ENCODE measurements at places on chromosomes 4 and X.
A peak's percentile ranks its signal among the peaks of the same experiment; 100 is the strongest.

- DNase-seq, result peak; percentile 92
Measured at GRCh38 chr4:141275834-141276233, 55.1 kb downstream of the ZNF330 start.

- DNase-seq, result no peak
Measured at GRCh38 chrX:131881194-131881593, 141.9 kb upstream of the STK26 start.

DNA sequence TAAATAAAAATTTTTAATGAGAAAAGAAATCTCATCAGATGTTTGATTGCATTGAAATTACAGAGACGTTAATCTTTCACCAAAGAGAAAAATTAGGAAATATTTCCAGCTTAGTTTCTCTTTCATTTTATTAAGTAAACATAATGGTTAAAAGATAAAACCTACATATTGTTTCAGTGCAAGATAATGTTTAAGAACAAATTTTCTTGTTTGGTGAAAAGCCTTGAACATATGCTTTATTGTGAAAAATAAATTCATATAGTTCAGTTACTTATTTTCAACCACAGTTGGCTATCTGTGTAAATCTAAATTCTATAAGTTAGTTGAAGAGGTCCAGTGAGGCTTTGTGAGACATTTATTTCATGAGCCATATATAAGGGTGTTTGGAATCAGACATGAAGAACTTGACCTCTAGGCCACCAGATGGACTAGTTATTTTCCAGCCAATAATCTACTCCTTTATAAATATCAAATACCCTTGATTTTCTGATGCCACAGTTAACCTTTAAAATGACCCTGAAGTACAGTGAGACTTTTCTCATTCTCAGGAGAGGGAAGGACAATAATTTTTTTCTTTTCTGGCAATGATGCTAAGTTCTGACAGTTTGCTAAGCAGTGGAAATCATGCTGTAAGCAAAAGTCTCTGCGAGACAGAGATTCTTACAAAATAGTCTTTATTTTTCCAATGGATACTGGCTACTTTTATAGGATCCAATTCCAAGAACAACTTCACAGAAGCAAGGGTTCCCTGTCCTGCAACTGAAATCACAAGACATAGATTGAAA is 2.5 kb downstream of the ARSJ start:
- no peak for DNase-seq

DNA sequence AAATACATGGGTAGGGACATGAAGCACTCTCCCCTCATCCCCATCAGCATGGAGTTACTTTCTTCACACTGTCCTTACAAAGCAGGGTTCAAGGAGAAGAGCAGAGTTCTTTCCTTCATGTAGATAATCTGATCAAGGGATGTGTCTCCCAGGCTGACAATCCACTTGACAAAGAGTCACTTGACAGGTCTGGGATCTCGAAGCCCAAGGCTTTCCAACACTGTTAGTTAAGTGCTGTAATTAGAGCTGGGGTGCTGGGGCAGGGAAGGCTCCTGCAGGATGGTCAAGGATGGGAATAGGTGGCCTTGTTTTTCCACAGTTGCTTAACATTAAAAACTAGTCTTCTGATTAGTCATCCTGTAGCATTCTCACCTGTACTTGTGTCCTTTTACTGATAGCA is 38.0 kb downstream of the CCNG2 start:
- DNase-seq, result no peak

DNA sequence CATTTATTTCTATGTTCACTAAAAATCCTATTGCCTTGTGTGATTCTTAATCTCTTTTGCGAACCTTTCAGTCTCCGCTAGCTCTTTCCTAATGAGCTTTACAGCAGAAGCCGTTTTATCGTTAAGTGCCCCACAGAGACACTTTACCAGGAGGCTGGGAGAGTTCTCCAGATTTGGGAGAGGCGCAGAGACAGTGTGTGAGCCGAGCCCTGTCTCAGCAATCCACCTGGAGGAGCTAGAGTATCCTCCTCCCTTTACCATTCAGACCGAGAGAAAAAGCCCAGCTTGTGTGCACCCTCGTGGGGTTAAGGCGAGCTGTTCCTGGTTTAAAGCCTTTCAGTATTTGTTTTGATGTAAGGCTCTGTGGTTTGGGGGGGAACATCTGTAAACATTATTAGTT is 54.9 kb upstream of the MTM1 start:
- DNase-seq, result no peak

DNA sequence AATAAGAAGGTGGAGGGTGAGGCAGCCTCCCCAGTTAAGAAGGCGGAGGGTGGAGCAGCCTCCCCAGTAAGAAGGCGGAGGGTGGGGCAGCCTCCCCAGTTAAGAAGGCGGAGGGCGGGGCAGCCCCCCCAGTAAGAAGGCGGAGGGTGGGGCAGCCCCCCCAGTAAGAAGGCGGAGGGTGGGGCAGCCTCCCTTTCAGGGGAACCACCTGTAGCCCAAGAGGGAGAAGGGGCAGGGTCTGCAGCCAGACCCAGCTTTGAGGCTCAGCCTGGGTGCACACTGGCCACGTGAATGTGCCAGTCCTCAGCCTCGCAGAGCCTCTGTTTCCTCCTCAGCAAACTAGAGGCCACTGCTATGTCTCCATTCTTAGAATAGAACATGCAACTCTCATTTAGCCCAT is 52.6 kb downstream of the HMX1 start:
- DNase-seq, result no peak

DNA sequence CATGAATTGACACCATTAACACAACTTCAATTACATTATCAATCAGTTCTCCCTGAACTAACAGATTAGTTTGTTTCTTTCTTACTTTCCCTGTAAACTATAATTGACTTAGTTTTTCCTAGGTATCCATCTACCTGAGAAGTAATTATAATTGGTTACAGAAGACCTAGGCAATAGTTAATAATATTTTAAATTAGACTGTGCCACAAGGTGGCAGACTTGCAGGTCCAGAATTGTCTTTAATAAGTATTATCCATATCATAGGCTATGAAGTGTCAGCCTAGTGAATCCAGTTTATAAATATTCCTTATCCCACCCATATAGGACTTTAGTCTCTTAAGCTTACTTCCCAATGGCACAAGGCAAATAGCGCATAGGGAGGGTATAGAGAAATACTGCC is 48.9 kb upstream of the FAM47B start:
- no peak for DNase-seq

DNA sequence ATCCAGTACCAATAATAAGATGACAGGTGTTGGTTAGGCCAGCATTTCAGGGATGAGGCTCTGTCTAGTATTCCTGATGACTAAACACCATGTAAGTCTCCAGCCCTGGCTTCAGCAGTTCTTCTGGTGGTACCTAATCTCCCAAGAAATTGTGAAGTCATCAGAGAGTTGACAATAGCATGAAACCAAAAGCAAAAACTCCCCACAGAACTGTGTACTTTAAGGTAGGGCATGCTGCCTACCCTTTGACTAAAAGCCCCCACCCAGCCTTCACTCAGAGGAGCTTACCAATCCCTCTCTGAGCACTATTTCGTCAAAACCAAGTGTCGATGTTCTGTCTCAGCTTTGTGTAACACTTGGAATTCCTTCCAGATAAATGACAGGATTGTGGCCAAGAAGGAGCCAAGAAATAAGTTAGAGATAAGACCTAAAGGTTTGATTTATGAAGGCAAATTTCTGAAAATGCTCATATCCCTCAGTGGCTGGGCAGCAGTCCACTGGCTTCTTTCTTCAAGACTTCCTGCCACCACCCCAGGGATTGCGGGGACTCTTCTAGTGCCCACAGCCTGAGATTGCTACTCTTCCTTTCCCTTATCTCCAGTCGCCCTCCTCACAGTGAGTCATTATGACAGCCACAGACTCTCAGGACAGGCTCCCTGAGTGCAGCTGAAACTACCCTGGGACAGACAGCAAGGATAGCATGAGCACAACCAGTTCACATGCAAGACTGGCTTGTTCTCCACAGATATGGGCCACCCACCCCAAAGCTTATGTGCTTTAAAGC is 67.3 kb upstream of the LHFPL1 start:
- no peak for DNase-seq

GRCh38 chr4:23775694-23776093 is 114.2 kb downstream of the PPARGC1A start:
- DNase-seq, result no peak

GRCh38 chrX:117969328-117969727 is 147.3 kb downstream of the KLHL13 start:
- DNase-seq, result no peak

DNA sequence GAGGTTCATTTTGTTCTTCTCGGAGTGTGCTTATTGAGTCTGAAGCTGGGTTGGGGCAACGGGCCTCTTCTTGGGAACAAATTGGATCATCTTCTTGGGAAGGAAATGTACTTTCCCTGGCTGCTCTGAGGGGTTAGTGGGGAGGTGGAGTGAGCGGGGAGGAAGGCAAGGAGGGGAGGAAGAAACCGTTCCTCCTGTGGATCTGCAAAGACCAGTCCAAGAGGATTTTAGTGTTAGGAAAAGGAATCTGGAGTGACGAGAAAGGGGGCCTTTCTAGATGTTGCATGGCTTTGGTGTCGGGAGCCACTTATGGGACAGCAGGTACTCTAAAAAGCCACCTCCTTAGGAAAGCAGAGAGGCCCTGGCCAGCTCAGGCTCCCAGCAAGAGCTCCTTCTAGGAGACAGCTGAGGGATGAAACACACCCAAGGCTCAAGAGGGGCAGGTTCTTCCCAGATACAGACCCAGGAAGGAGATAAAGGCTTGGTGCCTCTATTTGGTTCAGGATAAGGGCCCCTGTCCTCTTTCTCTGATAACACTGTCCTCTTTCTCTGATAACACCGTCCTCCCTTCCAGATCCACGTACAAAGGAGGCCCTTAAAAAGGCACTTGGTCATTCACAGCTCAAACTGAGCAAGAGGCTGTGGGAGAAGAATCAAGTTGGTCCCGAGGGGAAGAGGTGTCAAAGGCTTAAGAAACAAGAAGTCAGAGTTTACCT is 451 bp downstream of the SOD3 start:
- DNase-seq, result no peak
